ENCODE measurements at places on chromosomes 7 and 10. TPM values are rescaled to one million over a fixed set of nuclear protein-coding genes. Genes with fewer than 3 reads are reported as not detected.

Gene TBX20
- 0.19 TPM for total RNA-seq

Gene MARVELD1
- 1.5 TPM for total RNA-seq

Gene HMX3
- 0.33 TPM for total RNA-seq

Gene KLF14
- total RNA-seq = not detected

- DNase-seq = no peak
- H3K4me1 ChIP-seq = no peaks in the 10 kb centered on the region
- no peak overlapping the region for H3K4me3 ChIP-seq
- no peak overlapping the region for H3K27ac ChIP-seq
- no peaks in the 10 kb centered on the region for H3K36me3 ChIP-seq
- H3K27me3 ChIP-seq = no peaks in the 10 kb centered on the region
Measured at GRCh38 chr7:112112822-112113255, 93.4 kb downstream of the DOCK4 start.

DNA sequence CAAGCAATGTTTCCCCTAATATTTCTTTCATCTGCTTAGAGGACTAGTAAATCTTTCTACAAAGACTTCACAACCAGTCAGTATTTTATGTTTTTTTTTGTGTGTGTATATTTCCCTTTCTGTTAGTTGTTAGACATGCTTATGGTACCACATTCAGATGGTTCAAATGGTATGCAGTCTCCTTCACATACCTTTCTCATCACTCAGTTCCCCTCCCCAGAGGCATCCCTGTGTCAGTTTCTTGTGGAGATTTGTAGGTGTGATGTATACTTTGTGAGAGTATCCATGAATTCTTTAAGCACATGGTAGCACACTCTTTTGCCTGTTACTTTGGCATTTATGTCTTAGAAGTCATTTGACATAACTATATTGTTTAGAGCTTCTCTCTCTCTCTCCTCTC, 4.4 kb downstream of the ZNF485 start:
- peaks cover 5% of the 10 kb centered on the region for H3K4me1 ChIP-seq
- peaks cover 16% of the 10 kb centered on the region for H3K36me3 ChIP-seq
- no peak overlapping the region for H3K27ac ChIP-seq

DNA sequence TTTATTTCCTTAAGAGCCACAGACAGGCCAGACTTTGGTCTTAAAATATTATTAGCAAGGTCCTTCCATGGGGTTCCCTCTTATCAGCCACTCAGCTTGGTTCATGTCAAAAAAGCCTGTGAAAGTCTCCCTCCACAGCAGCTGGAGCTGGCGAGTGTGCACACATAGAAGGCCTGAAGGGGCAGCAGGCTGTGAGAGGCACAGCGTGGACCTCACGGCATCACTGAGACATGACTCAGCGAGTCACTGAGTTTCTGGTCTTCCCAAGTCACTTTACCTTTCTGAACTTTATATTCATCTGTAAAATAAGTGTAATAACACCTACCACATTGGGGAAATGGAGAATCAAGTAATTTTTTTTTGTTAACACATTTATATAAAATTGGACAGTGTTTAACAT, 8.7 kb downstream of the TAF3 start:
- no peaks in the 10 kb centered on the region for H3K27me3 ChIP-seq
- no peak overlapping the region for H3K27ac ChIP-seq
- H3K4me3 ChIP-seq = no peak overlapping the region
- H3K36me3 ChIP-seq = no peaks in the 10 kb centered on the region
- no peak for DNase-seq

DNA sequence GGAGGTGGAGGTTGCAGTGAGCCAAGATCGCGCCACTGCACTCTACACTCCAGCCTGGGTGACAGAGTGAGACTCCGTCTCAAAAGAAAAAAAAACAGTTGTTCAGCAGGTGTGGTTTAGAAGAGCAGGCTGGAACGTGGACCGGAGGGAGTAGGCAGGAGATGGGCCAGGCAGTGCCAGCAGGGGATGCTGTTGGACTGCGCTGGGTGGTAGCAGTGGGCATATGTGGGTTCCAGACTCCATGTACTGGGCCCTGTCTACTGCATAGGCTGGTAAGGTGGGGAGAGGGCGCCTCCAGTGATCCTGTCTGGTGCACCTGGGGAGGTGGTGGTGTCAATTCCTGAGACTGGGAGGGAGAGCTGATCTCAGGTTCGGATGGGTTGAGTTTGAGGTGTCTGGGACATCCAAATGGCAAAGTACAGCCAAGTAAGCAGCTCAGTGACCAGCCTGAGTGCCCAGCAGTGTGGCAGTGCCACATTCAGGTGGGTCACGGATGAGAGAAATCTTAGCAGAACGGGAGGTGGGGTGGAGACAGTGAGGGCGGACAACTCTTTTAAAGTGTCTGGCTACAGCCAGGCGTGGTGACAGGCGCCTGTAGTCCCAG, 25.9 kb downstream of the SFXN4 start:
- peak; percentile 37 for DNase-seq
- H3K4me1 ChIP-seq = no peaks in the 10 kb centered on the region
- H3K27me3 ChIP-seq = no peaks in the 10 kb centered on the region
- H3K36me3 ChIP-seq = peaks cover 12% of the 10 kb centered on the region

DNA sequence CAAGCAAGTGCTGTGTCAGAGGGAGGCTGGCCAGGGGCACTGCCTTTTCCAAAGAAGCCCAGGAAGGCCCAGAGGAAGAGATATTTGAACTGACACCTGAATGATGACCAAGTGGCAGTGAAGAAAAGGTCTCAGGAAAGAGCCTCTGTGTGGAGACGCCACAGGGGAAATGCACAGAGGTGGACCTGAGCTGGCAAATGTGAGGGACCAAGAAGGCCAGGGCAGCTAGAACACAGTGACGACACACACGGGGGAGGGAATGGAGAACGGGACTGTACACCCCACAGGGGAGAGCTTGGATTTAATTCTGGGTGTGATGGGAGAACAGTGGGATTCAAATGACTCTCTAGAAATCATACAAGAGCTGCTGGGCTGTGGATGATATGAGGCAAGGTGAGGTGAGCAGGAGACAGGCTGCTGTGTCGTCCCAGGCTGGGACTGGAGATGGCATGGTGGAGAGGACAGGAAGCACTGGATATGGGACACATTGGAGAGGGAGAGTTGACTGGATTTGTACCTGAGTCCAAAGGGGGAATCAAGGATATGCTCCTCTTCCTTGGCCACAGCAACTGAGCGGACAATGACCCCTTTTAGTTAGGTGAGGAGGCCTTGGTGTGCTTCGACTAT, 84.2 kb upstream of the DDC start:
- no peak for DNase-seq
- H3K4me1 ChIP-seq = peaks cover 2% of the 10 kb centered on the region
- no peak overlapping the region for H3K4me3 ChIP-seq
- H3K27me3 ChIP-seq = no peaks in the 10 kb centered on the region

- no peak for DNase-seq
- no peaks in the 10 kb centered on the region for H3K36me3 ChIP-seq
- H3K27me3 ChIP-seq = peaks cover 5% of the 10 kb centered on the region
- no peaks in the 10 kb centered on the region for H3K4me1 ChIP-seq
Measured at GRCh38 chr10:1882180-1882579, 144.9 kb upstream of the ADARB2 start.

DNA sequence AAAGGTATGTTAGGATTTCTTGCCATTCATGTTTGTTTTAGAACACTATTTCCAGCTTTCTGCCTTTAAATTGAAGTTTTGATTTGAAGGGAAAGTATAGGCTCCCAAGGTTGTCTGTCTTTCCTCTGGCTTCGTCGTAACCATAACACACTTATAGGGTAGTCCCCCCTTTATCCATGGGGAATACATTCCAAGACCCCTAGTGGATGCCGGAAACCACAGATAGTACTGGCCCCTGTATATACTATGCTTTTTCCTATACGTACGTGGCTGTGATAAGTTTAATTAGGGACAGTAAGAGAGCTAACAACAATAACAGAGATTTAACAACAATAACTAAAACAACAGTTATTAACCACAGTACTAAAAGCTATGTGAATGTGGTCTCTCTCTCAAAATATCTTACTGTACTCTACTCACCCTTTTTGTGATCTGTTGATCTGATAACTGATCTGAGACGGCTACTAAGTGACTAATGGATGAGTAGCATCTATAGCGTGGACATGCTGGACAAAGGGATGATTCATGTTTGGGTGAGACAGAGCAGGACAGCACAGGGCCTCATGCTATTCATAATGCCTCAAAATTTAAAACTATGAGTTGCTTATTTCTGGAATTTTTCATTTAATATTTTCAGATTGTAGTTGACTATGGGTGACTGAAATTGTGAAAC, 273.1 kb downstream of the AUTS2 start:
- no peak overlapping the region for H3K4me3 ChIP-seq
- DNase-seq = no peak
- no peaks in the 10 kb centered on the region for H3K27me3 ChIP-seq
- H3K27ac ChIP-seq = no peak overlapping the region

DNA sequence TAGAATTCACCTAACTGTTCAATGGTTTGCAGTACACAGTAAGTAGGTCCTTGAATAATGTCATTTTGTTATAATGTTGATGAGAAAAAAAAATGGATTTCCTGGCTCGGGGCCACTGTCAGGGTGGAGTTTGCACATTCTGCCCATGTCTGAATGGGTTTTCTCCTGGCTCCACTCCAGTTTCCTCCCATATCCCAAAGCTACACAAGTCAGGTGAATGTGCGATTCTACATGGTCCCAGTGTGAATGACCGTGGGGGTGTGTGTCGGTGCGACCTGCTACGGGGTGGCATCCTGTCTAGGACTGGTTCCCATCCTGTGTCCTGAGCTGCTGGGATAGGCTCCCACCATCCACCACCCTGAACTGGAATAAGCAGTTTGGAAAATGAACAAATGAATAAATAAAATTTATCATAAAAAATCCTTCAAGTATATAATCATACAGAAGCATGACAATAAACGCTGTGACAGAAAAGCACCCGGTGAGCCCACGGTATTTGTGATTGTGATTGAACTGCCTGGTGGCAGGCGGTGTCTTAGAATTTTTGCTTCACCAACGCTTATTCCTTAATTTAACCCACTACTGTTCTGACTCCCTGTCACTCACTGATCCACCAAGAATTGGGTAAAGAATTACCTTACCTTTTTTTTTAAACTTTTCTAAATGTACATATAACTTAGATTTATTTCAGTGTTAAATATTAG, 114.1 kb downstream of the ICA1 start:
- no peaks in the 10 kb centered on the region for H3K36me3 ChIP-seq
- DNase-seq = no peak
- H3K4me3 ChIP-seq = no peak overlapping the region
- no peaks in the 10 kb centered on the region for H3K27me3 ChIP-seq

DNA sequence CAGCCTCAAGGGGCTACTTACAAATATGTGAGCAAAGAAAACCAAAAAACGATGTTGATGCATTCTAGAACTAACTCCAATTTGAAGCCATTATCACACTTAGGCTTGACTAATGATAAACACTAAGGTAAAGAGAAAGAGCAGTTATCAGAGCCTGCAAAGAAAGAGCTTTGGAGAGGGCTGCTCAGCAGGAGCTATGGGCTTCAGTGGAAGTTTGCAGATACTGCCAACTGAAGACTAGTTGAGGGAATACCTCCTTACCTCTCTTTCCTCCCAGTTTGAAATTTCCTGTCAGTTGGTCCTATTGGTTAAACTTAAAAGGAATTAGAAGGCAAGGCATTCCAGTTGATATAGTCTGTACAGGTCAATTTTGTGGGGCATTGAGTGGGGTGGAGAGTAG, 498.1 kb upstream of the POT1 start:
- H3K27ac ChIP-seq = no peak overlapping the region
- DNase-seq = no peak
- no peak overlapping the region for H3K4me3 ChIP-seq
- no peaks in the 10 kb centered on the region for H3K36me3 ChIP-seq

DNA sequence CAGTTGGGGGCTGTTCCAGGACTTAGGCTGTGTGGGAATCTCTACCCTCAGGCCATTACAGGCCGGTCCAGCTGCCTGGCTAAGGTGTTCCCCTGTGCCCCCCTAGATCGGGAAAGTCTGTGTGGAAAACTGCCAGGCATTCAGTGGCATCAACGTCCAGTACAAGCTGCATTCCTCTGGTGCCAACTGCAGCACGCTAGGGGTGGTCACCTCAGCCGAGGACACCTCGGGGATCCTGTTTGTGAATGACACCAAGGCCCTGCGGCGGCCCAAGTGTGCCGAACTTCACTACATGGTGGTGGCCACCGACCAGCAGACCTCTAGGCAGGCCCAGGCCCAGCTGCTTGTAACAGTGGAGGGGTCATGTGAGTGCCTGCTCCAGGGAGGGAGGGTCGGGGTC, 27.1 kb upstream of the CSGALNACT2 start:
- no peak overlapping the region for H3K4me3 ChIP-seq
- no peaks in the 10 kb centered on the region for H3K4me1 ChIP-seq
- H3K36me3 ChIP-seq = no peaks in the 10 kb centered on the region
- no peak overlapping the region for H3K27ac ChIP-seq

DNA sequence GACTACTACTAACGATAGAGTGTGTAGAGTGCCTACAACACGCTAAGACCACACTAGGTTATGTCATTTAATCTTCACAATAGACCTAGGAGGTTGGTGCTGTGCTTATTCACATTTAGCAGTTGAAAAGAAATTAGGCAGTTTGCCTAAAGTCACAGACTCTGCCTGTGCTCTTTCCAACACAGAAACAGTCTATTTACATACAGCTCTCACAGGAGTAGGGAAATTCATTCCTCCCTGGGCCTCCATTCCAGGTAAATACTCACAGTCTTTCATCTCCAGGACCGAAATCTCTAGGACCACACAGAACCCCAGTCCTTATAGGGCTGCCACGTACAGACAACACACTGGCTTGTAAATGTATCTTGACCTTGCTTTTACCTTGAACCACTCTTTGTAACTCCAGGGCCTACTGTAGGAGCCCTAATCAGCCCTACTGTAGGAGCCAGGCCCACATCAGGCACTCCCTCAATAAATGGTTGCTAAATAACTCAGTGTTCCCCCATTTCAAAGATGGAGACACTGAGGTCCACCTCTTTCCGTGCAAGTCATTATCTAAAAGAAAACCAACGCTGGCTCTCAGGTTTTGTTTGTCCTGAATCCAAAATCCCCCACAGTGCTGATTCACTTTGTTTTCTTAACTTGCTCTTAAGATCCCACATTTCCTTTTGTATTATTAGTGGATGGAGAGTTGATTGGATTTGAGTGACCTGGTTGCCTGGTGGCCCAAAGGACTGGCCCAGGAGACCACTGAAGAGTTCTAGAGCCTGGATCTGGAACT, 146.9 kb downstream of the KCNMA1 start:
- no peak overlapping the region for H3K4me3 ChIP-seq
- no peaks in the 10 kb centered on the region for H3K27me3 ChIP-seq
- DNase-seq = no peak
- H3K36me3 ChIP-seq = no peaks in the 10 kb centered on the region

- H3K4me1 ChIP-seq = no peaks in the 10 kb centered on the region
- no peaks in the 10 kb centered on the region for H3K36me3 ChIP-seq
- H3K4me3 ChIP-seq = no peak overlapping the region
Measured at GRCh38 chr10:123462246-123462645, 203.9 kb upstream of the GPR26 start.

- H3K4me1 ChIP-seq = no peaks in the 10 kb centered on the region
- H3K27me3 ChIP-seq = no peaks in the 10 kb centered on the region
- DNase-seq = no peak
- H3K36me3 ChIP-seq = no peaks in the 10 kb centered on the region
- no peak overlapping the region for H3K27ac ChIP-seq
Measured at GRCh38 chr10:34187201-34187600, 627.9 kb downstream of the PARD3 start.

All from T-cell (primary cell).